ENCODE measurements at places on chromosomes 7 and 10.

GRCh38 chr10:12783293-12783692 is 218.2 kb downstream of the CCDC3 start:
- no peak for DNase-seq

DNA sequence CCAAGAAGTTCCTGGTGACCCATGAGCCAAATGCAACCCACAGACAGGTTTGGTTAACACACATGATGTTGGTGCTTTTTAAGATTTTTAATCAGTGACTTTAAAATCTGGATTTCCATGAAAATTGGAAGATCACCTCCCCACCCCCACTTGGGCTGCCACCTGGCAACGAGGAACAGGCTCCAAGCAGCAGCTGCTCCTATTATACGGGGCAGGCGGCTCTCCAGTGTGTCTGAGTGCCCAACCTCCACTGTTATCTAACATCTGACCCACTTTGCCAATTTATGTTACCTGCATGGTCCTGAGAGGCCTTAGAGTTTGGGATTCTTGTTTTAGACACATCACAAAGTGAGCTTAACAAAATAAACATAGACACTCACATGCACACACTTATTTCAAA is 56.4 kb downstream of the SGMS1 start:
- no peak for DNase-seq

GRCh38 chr10:74213571-74214162 is 62.6 kb downstream of the ADK start:
- no peak for DNase-seq

DNA sequence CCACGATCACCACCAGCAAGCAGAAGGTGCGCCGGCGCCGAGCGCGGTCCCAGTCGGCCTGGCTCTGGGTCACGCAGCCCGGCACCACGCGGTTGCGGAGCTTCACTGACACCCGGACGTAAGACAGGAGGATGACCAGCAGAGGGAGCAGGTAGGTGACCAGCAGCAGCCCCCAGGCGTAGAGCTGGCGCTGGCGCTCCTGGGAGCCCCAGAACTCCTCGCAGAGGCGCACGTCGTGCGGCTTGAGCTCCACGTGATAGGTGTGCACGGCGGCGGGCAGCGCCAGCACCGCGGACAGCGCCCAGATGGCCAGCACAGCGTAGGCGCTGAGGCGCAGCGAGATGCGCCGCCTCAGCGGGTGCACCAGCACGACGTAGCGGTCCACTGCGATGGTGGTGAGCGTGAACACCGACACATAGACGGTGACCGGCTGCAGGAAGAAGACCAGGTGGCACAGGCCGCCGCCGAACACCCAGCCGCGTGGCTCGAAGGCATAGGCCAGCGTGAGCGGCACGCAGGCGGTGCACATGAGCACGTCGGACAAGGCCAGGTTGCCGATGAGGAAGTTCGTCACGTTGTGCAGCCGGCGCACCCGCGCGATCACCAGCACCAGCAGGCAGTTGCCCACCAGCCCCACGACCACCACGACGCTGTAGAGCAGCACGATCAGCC is 920 bp downstream of the PRLHR start:
- peak; percentile 51 for DNase-seq

DNA sequence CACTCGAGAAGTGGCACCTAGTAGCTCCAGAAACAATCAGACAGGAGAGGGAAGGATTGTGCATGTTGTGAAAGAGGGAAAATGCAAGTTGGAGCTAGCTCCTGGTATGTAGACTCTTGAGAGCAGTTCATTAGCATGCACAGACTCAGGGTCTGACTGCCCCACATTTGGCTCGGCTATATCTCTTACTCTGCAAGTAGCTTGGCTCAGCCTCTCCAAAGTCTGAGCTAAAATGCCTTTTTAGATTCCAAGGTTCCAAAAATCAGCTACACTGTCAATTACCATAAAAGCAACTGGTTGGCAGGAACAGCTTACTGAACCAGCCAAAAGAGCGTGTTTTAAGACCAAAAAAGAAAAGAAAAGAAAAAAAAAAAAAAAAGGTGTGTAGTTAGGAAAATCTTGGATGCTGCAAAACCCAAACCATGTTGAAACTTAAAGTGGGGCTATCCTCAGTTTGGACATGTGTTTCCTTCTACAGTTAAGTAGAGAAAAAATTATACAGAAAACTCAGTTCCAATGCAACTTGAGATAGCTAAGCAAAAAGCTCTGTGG is 65.5 kb downstream of the MKX start:
- DNase-seq: no peak

DNA sequence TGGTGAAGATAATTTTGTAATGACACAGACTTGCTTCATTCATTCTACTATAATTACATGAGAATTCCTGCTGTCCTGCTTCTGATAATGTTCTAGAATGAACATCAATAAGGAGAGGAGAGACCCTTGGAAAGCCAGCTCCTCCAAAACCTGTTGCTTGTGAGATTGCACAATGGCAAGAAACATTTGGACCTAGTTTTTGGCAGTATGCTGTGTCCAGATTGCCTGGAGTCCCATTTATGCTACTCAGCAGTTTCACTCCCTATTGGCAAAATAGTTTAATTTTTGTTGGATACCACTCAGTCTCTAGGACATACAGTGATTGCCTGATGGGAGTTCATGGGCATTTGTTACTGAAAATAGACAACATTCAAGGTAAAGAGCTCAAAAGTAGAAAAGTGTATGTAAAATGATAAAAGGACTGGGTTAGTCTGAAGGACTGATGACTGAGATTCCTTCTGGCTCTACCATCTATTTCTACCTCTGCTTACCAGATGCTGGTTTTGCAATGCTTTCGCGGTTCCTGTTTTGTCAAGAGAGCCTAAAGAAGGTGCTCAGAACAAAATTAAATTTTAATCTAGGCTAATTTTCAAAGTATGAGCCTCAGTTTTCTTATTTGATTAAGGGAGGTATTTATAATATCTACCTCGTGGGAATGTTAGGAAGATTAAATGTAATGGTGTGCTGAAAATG is 8.0 kb upstream of the ACTR3B start:
- DNase-seq: no peak

DNA sequence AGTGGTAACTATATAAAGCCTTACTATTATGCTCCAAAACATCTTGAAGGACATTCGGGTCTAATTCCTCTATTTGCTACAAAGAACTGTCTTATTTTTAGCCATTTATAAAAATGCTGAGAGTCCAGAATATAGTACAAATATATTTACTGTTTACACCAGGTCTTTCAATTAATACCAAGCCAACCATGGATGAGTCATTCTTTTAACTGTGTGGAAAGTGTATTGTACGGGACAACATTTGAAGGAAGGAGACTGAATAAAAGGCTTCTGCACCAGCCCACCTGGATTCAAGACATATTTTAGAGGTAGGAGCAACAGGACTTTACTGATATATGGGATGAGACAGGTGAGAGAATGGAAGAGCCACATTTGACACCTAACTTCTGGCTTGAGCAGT is 35.4 kb downstream of the MASTL start:
- no peak for DNase-seq

DNA sequence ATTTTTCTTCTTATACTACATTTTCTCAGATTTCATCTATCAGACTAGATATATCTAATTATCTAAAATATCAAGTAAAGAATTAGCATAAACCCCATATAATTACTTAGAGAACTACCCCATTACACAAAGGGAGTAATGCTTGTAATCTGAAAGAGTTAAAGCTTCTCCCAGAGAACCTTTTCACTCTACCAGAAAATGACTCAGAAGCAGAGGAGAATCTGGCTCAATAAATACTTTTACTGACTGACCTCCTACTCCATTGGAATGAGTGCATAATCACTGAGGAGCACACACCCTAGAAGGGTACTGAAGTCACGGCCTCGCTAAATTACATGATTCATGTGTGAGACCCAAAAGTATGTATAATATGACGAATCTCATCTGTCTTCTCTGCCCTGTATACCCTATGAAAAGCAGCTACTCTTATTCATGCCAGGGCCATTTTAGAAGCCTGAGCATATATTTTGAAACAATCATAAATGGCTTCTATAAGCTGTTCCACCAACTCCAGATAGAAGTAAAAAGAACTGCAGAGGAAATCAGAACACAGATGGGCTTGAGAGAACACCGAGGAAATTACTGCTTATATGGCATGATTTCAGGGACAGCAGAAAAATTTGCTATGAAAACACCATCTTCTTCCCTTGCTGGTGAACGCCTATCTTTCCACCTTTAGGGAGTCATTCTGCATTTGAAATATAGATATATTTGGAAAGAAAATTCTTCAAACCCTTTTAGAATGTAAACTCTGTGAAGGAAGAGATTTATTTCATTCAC is 32.7 kb downstream of the DNMBP start:
- DNase-seq: no peak

- DNase-seq: no peak
Measured at GRCh38 chr7:130476297-130477150, 15.4 kb upstream of the MEST start.

DNA sequence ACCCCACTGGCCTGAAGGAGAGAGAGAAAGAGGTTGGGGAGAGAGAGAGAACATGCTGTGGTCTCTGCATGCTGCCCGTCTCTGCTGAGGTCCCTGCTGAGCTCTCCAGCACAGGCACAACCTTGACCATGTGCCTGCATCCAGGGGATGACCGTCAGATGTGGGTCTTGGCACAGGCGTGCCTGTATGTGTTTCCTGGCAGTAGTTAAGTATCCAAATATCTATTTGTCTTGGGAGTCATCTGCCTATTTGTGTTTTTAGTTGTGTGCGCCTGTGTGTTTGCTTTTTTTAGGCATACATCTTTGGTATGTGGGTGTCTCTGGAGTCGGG is 1.9 kb upstream of the UNC5B start:
- DNase-seq: no peak
